ENCODE measurements at places on chromosomes 16 and 17.

DNA sequence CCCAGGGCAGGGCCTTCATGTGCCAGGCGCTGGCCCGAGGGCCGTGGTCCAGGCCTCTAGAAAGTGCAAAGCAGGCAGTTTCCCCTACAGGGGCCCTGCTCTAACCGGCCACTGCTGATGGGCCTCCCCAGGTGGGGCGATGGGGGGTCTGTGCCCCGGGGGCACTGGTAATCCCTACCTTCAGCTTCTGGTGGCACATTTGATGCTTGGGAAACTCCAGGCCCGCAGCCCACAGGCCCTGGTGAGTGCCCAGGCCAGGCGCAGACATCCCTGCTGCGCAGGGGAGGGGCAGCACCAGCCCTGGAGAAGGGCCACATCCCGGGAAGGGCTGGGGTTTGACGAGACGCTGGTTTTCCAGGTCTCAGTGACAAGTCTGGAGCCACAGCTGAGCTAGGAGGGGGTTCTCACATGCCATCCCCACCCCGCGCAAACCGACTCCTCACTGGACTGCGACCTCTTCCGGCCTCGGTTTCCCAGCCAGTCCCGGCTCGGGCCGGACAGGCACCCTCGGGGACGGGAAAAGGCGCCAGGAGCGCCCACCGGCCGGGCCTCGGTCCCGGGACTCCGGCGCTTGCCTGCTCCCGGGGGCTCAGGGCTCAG lies 1.6 kb downstream of the DOC2B start:
- no peak for DNase-seq

GRCh38 chr16:4372578-4373355 lies 1.1 kb downstream of the VASN start:
- DNase-seq, result no peak

DNA sequence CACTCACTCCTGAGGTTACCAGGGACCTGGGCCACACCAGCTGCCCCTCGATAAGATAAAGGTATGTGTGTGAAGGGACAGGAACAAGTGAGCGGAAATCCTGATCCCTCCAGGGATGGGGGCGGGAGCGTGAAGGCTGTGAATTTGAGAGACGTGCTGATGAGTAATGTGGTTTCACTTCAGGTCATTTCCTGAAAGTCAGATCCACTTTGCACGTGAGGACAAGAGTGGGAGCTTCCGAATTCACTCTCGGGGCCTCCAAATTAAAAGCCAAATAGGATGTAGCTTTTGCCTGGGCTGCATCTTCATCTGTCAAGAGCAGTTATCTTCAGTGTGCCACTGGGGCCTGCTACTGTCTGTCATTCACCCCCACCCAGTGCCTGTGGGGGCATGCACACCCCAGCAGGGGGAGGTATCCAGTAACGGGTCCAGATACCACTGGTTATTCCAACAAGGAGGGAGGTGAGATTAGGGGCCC lies 87.4 kb upstream of the LHX1 start:
- DNase-seq, result peak; percentile 36

DNA sequence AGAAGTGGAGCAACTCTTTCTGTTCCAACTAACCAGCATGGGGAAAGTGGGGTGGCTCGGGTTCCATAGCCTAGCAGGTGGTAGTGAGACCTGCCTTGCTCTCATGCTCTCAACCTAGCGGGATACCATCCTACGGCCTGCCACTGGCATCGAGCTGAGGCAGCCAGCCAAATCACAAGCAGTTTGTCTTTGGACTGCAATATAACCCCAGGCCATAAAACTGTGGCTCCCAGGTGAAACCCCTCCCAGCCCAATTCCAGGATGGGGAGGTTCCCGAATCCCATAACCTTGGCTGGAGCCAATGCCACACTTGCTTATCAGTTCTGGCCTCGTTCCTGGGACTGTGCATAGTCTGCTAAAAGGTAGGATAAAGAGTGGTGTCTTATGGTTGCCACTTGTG lies 155.8 kb upstream of the NETO2 start:
- DNase-seq, result no peak

GRCh38 chr16:67943619-67944504 lies at the start of gene LCAT:
LCAT (minus strand) TSS chr16:67944120; CDS start chr16:67944101, 19 bp downstream.
- DNase-seq, result no peak

- peak; percentile 54 for DNase-seq
These were observed 2.0 kb downstream of the TRIM47 start for GRCh38 chr17:75876190-75876937.

- DNase-seq, result no peak
These were observed 3.0 kb downstream of the CNGB1 start for GRCh38 chr16:57967916-57968315.

- no peak for DNase-seq
These were observed 221.6 kb downstream of the GSG1L start for GRCh38 chr16:27841911-27842310.

GRCh38 chr17:74682028-74682427 lies 30.7 kb downstream of the CD300LF start:
- no peak for DNase-seq

GRCh38 chr16:77723108-77723514 lies 797 bp downstream of the NUDT7 start:
- no peak for DNase-seq

- no peak for DNase-seq
These were observed 146.9 kb downstream of the MSI2 start for GRCh38 chr17:57403236-57403635.

GRCh38 chr16:68356249-68356918 lies 45.6 kb downstream of the PRMT7 start:
- no peak for DNase-seq

- no peak for DNase-seq
These were observed 2.8 kb downstream of the NLK start for GRCh38 chr17:28045304-28045703.

- no peak for DNase-seq
These were observed 279.5 kb downstream of the SEC14L1 start for GRCh38 chr17:77420095-77420803.

DNA sequence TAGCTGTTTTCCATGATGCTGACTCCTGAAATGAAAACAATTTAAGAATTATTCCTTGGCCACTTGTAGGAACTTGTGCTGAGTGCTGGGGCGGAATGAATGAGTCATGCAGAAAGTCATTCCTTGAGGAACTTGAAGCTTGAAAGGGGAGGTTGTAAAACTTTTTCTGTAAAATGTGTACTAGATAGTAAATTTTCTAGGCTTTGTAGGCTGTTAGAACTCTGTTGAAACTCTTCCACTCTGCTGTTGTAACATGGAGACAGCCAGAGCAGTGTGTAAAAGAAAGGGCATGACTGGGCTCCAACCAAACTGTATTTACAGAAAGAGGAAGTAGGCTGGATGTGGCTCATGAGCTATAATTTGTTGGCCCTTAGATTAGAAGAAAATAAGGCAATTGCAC lies 46.1 kb downstream of the ABCA8 start:
- no peak for DNase-seq

DNA sequence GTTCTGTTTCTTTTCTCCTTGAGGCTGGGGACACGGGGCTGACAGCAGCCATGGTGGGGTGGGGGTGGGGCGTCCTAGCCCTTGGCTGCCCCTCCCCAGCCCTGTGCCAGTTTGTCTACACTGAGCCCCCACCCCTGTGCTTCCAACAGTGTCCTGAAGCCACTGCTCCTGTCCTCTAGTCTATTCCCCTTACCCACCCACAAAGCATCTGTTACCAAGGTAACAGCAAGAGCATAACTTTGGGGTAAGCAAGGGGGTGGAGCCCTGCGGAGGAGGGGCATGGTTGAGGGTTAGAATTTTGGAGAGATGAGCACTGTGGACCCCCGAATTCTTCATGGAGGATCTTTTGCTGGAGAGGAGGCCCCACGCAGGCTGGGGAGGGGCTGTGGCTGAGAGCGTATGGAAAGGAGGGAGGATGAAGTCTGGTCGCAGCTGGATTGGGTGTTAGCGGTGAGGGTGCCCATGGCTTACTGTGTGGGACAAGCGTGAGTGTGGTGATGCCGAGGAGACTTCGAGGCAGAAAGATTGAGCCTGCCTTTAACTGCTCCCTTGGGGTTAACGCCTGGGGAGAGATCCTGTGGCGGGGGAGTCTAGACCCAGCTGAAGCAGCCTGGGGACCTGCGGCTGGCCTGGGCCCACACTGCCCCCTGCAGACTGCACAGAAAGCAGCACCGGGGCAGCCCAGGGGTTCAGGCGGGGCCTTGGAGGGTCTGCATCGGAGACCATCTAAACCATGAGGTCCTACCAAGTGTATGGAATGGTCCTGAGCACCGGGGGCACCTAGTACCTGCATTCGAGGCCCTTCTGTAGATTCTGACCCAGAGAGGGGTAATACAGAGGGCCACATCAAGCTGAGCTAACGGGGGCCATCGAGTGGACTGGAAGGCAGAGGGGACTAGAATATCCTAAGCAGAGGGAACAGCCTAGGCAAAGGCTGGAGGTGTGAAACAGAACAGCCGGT lies 6.1 kb upstream of the STAC2 start:
- DNase-seq, result peak; percentile 34

DNA sequence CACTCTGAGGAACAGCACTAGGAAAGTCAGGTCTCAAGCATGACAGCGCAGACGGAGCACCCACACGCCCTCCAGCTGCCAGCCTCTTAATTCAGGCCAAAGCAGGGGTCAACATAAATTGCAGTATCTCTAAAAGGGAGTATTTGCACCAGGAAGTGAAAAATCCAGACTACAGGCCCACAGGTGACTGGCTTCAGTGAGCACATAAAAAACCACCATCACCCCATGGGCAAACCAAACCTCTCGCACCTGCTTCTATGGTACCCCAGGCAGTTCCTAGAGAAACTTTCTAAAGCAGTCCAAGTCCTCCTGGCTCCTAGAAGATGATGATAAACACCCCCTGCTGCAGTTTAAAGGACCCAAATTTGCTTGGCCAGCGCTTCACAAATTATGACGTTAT lies 129.8 kb downstream of the ZNF423 start:
- DNase-seq, result no peak

All from stimulated activated CD4-positive, alpha-beta T cell treated with anti-CD3 and anti-CD28 coated beads, Interleukin-4, amount 100 ng/mL, for 48 hours (primary cell).